ENCODE measurements at places on chromosomes 2 and 18.

- no peak for DNase-seq
Observed at GRCh38 chr18:79518028-79518682, 122.4 kb downstream of the NFATC1 start.

- DNase-seq, result no peak
Observed at GRCh38 chr2:238059505-238059904, 1.3 kb upstream of the SCLY start.

- DNase-seq, result no peak
Observed at GRCh38 chr18:65365245-65365980, 385.4 kb upstream of the CDH7 start.

DNA sequence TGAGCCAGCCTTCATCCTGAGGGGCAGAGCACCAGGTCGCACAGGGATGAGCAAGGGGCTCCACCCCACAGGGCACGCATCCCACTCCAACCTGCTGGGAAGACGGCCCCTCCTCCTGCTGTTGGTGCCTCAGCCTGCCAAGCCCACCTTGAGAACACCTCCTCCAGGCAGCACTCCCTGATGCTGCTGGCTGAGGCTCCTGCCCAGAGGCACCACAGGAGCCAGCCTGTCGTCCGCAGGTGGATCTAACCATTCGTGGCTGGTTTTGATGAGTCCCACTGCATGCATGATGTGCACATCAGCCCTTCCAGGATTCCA is 58.4 kb downstream of the BIN1 start:
- DNase-seq, result no peak

DNA sequence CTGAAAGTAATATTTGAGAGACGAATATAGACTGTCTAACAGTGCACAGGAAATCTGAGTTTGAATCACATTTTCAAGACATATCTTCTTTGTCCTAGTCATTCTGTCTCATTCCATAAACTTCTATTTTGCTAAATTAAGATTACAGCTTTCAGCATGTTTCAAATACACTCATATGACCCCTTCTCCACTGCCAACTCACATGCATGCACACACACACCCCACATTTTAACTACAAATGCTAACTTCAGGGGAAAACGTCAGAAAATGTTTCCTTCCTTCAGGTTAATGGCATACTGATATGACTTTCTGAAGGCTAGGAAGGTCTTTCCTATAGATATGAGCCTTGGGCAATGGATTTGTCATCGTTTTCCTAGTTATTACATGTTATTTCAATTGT is 373.7 kb downstream of the RBM43 start:
- no peak for DNase-seq

- DNase-seq, result no peak
Observed at GRCh38 chr2:116754381-116755101, 1060.0 kb upstream of the DDX18 start.

- peak; percentile 22 for DNase-seq
Observed at GRCh38 chr2:112229348-112229747, 25.5 kb downstream of the ZC3H8 start.

- no peak for DNase-seq
Observed at GRCh38 chr2:219000569-219000960, 7.3 kb upstream of the CRYBA2 start.

GRCh38 chr2:208006337-208006736 is 19.0 kb downstream of the PLEKHM3 start:
- no peak for DNase-seq

DNA sequence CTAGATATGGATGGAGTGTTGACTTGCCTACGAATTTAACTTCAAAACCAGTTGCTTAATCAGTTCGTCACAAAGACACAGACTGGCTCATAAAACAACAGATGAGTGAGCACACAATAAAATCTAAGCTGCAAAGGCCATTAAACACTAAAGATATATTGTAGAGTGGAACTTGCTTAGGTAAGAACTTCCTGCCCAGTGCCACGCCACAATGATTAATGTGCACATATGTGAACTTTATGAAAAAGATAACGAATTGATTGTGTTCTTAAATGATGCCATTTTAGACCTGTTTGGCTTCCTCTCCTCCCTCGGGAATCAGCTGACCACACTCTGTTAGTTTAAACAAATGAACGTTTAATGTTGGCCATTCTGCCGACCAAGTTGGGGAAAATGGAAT is 2031.3 kb upstream of the CELF4 start:
- DNase-seq, result no peak

- peak; percentile 54 for DNase-seq
Observed at GRCh38 chr2:57443973-57444521, 602.6 kb upstream of the VRK2 start.

GRCh38 chr2:113818382-113818951 is 62.0 kb upstream of the SLC35F5 start:
- DNase-seq, result peak; percentile 94

DNA sequence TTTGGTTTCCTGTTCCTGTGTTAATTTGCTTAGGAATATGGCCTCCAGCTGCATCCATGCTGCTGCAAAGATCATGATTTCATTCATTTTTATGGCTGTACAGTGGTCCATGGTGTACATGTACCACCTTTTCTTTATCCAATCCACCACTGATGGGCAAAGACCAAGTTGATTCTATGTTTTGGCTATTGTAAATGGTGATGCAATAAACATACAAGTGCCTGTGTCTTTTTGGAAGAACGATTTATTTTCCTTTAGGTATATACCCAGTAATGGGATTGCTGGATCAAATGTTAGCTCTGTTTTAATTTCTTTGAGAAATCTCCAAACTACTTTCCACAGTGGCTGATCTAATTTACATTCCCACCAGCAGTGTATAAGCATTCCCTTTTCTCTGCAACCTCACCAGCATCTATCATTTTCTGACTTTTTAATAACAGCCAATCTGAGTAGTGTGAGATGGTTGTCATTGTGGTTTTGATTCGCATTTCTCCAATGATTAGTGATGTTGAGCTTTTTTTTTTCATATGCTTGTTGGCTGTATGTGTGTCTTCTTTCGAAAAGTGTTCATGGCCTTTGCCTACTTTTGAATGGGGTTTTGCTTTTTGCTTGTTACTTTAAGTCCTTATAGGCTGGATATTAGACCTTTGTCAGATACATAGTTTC is 19.4 kb downstream of the EXOC6B start:
- DNase-seq, result no peak

DNA sequence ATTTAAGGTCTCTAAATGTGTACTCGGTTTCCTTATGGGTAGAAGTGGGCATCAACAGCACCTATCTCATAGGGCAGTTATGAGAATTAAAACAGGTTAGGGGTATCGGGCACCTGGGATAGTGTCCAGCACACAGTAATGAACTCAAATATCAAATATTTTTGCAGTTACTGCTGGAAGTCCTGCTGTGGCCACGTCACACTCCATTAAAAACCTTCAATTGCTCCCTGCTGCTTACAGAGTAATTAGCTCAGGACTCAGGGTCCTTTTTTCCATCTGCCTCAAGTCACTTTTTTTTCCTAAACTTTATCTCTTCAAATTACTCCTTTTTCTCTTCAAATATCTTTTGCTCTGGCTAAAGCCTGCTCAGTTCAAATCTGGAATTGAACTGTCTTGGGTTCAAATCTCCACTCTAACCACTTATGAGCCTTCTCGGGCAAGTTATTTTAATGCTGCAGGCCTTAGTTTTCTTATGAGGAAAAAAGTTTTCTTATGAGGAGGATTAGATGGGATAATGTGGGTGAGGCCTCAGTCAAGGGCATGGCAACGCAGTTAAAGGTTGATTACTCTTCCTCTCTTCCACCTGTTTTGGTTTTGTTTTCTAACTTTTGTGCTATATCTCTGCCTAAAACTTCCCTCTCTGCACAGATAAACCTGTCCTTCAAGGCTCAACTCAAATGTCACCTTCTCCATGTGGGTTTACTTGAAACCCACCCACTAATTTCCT is 36.6 kb downstream of the SPRED2 start:
- DNase-seq, result no peak

GRCh38 chr2:205930209-205930608 is 155.8 kb downstream of the INO80D start:
- DNase-seq, result no peak

DNA sequence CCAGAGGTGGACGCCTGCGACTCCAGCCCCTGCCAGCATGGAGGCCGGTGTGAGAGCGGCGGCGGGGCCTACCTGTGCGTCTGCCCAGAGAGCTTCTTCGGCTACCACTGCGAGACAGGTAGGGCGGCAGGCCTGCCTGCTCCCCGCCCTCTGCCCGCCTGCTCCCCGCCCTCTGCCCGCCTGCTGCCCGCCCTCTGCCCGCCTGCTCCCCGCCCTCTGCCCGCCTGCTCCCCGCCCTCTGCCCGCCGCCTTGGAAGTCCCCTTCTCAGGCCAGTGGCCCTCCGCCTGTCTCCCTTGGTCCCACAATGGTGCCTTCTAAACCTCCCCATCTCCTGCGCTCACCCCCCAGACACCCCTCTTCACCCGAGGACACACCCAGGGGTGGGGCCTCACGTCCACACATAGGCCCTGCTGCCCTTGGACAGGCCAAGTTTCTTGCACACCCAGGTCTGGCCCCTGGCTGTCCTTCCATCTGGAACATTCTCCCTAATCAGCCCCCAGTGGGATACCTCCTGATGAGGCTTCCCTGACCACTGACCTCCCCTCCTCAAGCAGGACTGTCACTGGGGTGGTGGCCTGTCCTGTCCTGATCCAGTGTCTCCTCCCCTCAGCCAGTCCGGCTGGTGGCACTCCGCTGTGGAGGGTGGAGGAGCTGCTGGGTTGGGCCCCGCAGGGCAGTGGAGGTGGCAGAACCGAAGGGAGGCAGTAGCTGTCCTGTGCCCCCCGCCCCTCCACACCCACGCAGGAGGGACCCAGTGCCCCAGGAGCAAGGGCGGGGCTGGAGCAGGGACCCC is 37.9 kb downstream of the MTERF4 start:
- DNase-seq, result no peak

- no peak for DNase-seq
Observed at GRCh38 chr2:6443061-6443823, 422.5 kb downstream of the CMPK2 start.

- DNase-seq, result no peak
Observed at GRCh38 chr2:228786901-228787300, 484.2 kb downstream of the PID1 start.

DNA sequence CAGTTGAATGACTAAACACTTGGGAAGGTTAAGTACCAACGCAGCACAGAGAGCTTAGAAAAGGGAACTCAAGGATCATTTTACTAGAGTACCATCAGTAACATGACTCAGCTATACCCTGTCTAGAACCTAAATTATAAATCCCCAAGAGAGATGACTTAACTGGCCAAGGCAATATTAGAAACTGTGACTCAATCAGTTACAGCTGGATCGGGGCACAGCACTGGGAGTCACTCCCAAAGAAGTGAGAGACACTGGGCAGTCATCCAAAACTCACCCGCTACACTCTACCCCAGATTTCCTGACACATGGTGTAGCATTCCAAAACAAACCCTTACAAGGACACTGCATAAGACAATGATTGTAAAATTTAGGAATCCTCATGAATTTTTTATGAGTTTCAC is 17.7 kb downstream of the IWS1 start:
- peak; percentile 93 for DNase-seq

GRCh38 chr2:44906972-44907371 is 34.5 kb upstream of the SIX3 start:
- DNase-seq, result peak; percentile 63

DNA sequence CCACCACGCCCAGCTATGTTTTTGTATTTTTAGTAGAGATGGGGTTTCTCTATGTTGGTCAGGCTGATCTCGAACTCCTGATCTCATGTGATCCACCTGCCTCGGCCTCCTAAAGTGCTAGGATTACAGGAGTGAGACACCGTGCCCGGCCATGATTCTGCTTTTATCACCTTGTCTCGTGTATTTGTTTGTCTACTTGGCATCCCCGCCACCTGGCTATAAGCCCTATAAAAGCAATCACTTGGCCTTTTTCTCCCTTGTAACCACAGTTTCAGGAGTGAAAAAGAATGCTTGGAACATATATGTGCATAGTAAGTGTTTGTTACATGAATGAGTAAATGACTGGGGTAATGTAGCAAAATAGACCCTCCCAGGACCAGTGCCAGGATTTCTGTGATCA is 77.5 kb upstream of the PAPOLG start:
- no peak for DNase-seq

DNA sequence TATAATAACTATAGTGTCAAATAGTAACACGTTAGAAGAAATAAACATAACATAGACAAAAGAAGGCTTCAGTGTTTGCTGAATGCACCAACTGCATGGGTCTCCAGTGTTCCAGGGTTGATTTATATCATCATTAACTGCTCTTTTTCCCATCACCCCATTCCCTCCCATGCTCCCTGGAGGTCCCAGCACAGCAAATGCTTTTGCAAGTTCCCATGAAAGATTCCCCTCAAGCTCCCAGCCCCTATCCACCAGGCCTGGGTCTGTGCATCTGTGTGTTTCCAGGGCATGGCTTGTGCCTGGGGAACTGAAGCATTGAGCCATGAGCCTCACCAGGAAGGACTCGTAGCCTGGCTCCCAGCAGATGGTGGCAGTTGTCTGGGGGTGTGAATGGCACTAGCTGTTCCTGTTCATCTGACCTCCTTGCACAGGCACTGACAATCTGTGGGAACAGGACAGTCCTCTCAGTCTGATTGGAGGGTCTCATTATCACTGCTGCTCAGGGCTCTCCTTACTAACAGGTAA is 164.6 kb upstream of the RMP24 start:
- no peak for DNase-seq

GRCh38 chr18:10057401-10057893 is 143.6 kb downstream of the VAPA start:
- DNase-seq, result no peak

GRCh38 chr2:201906777-201907562 is 100.6 kb downstream of the CDK15 start:
- DNase-seq, result no peak

- peak; percentile 28 for DNase-seq
Observed at GRCh38 chr2:207635468-207636200, 10.4 kb upstream of the METTL21A start.

DNA sequence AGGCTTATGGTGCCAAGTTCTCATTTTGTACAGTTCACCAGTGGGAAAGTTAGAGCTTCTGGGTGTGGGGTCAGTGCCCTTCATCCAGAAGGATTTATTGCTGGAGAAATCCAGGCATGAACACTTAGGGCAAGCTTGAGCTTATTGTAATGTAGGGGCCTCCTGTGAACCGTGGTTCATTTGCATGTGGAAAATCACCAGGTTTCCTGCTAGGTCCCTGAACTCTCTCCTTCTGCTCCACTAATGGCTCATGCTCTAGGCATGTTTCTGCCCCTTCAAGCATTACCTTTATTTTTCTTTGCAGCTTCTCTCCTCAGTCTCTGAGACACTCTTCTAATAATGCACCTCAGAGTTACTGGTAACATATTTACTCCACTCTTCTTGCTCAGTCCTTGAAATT is 79.3 kb upstream of the FAM98A start:
- DNase-seq, result no peak

- DNase-seq, result no peak
Observed at GRCh38 chr18:35026407-35027061, 14.7 kb upstream of the MAPRE2 start.

DNA sequence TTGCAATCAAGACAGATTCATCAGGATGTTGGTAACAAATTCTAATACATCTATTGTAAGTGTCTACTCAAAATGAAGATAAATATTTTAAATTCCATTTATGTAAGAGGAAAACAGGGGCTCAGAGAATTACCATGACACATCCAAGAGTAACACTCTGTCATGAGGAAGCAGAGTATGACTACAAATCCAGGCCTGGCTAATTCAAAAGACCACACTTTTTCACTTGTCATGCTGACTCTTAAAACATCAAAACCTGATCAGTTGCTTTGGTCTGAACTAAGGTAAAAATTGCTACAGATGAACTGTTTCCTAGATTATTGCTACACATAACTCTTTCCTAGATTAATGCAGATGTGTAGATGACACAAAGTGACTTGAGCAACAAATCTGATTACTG is 880.6 kb downstream of the TSN start:
- DNase-seq, result no peak

Data from urothelium cell line (cell line).